Stimulated activated CD4-positive, alpha-beta T cell treated with anti-CD3 and anti-CD28 coated beads, Interleukin-15, amount 100 ng/mL, for 1 hour (primary cell): ENCODE measurements at places on chromosomes 3 and 15.

GRCh38 chr3:116111765-116112164, 333.5 kb downstream of the LSAMP start:
- DNase-seq = no peak

DNA sequence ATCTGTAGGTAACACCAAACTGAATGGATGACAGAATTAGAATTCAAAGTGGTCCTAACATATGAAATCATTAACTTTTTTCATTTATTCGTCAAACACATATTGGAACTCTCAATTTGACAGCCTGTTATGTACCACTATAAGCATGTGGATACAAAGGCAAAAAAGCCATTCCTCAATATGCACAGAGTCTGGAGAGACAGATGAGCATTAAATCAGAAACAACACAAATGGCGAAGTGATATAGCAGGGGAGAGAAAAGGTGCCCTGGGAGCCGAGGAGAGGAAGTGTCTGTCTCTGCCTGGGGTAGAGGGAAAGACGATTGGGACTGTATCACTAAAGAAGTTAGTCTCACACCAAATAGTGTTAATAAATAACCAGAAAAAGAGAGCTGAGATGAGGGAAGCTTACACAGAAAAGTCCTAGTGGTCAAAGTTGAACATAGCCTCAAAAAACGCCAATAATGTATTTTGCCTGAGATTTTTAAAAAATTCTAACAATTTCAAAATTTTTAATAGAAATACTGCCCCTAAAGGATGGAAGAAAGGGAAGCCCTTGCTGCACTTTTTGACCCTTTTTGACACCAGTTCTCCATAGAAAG, 417.5 kb downstream of the TUSC7 start:
- DNase-seq = no peak

DNA sequence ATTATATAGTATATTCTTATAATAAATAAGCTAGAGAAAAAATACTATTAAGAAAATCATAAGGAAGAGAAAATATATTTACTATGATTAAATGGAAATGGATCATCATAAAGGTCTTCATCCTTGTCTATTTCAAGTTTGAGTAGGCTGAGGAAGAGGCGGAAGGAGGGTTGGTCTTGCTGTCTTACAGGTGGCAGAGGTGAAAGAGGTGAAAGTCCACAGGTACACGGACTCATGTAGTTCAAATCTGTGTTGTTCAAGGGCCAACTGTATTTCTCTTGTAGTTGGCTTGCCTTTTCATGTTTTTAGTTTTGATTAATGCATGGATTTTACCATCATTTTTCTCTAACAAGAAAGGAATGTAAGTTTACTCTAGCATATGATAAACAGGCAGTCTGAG, 41.7 kb downstream of the PDCD6IP start:
- DNase-seq = no peak

- DNase-seq = no peak
Observed at GRCh38 chr15:99614749-99615288, 49.0 kb downstream of the MEF2A start.

DNA sequence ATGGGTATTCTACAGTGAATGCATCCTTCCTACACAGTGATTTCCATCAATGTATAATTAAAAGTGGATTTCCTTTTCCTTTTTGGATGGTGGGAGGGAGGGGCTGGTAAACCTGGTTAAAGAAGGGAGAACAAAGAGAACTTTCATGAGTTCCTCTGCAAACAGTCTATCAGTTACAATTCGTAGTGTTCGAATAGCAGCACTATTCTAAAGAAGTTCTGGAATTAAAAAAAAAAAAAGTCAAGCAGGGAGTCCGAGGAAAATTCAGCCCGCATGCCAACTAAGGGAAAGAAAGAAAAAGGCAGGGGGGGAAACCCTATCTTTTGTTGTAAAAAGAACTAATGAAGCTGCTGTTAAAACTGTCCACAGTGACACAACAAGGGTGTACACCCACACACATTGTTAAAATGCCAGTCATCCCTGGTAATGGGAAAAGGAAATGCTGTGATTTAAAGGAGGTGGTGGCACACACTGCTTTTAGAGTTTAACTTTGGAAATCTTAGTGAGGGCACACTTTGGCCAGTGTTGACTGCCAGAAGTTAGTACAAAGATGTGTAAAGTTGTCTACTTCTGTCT, 521.2 kb downstream of the ZIC1 start:
- DNase-seq = no peak
